ENCODE measurements at places on chromosomes 1 and 21.

DNA sequence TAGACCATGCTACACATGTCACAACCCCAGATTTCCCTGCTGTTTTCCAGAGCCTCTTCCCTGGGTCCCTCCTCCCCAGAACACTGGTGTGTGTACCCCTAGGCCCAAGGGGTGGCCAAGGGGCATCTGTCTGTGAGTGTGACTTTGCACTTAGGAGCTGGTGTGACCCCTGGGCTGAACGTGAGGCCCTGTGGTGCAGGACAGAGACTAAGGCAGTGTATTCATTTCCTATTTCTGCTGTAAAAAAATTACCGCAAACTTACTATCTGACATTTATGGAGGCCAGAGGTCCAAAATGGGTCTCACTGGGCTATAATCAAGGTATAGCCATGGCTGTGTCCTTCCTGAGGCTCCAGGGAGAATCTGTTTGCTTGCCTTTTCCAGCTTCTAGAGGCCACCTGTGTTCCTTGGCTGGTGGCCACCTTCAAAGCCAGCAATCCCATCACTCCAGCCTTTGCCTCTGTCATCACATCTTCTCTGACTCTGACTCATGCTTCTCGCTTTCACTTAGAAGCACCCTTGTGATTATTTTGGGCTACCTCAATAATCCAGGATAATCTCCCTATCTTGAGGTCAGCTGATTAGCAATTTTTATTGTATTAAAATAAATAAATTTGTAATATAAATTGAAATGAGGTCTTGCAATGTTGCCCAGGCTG is 24.0 kb upstream of the ELOA start:
- no peak for DNase-seq

DNA sequence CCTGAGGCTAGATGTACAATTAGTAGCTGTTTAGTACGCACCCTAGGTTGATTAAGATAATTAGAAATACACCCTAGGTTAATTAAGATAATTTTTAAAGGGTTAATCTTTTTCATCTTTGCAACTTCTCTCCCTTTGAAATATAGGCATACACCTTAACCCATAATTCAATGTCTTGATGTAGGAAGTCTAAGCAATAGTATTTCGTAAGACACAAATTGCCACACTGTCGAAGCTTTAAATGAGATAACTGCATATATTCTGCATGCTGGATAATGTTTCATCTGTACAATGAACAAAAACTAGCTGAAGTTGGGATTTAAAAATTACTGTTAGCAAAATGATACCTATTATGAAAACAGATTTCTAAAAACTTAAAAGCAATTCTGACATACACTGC is 122.9 kb downstream of the EVI5 start:
- no peak for DNase-seq

DNA sequence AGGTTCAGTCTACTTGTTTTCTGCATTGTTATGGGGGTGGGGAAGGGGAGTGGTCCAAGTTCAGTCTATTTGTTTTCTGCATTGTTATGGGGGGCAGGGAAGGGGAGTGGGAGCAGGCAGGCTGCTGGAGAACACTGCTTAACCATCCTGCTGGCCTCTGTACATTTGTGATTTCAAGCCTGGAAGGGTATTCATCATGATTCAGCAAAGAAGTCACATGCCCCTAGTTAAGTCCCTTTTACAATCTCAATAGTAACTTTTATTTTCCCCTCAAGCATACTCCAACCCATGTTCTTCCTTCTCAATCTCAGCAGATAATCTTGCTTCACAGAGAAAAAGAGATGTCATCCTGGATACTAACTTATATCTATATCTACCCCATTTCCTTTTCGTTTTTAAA is 7.9 kb downstream of the LYST start:
- no peak for DNase-seq

- DNase-seq: no peak
Observed at GRCh38 chr1:95731466-95731865, 497.5 kb downstream of the RWDD3 start.

DNA sequence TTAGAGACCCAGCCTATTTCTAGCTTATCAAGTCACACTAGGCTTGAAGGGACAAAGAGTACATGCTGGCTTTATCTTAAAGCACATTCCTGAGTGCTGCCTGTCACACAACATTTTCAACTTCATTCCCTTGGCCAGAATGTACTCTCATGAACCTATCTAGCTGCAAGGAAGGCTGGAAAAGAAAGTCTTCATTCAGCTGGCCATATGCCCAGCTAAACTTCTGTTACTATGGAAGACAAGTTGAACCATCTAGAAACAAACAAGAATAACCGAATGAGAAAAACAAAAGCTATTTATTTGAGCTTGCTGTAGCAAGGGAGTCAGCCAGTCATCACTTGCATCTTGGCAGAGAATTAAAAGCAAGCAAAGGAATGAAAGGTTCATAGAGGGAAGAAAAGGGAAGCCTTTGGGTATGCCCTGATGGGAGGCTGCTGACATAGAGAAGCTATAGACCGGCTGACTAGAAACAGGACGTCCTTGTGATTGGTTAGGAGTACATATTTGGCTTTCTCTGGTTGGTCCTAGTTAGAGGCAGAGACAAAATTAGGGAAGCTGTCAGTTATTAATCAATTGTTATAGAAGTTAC is 108.4 kb downstream of the NEK7 start:
- DNase-seq: no peak
